AG08396 (cell line): ENCODE measurements at places on chromosomes 12 and 14.

DNA sequence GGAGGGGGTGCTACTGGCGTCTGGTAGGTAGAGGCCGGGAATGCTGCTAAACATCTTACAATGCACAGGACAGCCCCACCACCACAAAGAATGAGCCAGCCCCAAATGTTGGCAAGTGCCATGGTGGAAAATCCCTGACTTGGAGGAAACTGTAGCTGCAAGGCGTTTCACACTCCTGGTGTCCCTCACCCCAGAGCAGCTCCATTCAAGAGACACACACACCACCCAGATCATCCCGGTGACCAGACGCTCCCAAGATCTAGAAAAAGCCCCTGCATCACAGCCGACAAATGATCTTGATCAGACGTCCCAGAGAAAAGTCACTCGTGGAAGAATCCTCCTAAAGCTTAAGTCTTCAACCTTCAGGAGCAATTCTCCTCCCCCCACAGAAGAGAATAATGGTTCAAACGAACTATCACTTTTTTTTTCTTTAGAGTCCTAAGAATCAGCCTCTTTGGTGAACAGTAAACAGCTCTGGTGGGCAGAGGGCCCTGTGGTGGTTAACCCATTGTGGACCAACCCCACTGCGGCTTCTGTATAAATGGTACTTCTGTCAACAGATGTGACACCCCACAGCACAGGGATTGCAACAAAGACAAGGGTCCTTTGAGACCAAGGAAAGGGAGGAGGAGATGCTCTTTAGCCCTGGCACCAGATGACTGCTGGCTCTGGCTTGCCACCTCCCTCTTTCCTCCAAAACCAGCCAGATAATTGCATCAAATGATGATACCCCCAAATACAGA is 2.7 kb downstream of the GLTP start:
- no peak for DNase-seq

DNA sequence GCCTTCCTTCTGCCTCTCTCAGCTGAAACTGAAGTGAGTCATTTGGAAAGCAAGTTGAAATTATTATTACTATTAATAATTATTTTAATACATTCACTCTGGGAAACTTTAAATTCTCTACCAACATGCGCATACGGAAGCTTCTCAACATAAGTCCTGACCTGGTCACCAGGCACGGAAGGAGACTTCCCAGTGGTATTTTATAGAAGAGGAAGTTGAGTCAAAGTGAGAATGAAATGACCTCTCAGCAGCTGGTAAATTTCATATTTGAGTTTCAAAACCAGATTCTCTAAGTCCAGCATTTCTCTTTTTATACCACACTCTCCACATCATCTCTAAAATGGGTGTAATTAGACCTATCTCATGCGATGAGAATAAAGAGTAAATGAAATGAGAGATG is 747.4 kb downstream of the VRK1 start:
- DNase-seq, result no peak

DNA sequence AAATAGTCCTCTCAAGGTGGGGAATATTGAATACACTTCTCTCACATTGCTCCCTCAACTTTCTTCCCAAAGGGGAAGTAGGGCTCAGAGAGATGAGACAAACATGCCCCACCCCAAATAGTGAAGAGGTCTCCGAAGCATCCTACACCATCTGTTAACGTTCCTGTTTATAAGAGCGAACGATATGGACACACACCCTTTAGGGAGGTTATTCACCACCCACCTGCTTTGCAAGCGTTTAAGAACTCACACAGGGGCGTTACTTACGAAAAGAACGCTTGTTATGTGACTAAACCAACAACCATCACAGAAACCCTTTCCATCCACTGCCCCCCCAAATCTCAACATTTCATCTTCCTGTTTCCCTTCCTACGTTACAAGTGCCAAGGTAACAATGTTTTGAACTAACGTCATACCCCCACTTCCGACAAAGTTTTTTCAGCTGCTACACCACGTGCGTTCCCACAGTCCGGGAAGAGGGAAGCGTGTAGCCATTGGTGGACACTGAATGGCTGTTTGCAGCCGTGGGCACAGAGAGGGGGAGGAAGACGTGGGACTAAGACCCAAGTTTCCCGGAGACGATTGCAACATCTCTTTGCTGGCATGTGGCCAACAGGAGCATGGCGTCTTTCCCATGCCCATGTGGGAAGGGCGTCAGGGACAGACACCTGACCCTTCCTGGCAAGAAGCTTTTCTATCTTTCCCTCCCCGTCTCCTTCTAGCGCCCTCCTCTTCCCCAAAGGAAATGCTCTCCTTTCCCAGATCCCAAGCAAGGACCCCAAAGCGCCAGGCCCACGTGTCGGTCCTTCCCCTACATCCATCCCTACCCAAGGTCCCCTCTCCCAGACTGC is 1.2 kb downstream of the YBX3 start:
- peak; percentile 91 for DNase-seq

DNA sequence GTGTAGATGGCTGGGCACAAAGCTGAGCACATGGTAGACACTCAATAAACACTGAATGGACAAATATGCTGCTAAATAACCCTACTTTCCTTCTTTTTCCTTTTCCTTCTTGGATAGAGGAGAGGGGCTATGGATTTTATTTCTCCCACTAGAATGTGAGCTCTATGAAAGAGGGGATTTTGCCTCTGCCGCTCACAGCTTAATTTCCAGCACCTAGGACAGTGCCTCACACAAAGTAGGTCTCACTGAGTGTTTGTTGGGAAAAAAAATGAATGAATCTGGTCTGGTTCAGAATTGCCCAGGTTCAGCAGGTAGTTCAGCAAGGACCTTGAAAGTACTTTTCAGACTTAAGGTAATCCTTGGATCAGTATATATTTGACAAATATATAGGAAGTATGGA is 65.5 kb downstream of the WSCD2 start:
- no peak for DNase-seq

GRCh38 chr12:29655861-29656260 is 127.9 kb downstream of the TMTC1 start:
- DNase-seq, result no peak
